ENCODE measurements at places on chromosomes 4 and X.

DNA sequence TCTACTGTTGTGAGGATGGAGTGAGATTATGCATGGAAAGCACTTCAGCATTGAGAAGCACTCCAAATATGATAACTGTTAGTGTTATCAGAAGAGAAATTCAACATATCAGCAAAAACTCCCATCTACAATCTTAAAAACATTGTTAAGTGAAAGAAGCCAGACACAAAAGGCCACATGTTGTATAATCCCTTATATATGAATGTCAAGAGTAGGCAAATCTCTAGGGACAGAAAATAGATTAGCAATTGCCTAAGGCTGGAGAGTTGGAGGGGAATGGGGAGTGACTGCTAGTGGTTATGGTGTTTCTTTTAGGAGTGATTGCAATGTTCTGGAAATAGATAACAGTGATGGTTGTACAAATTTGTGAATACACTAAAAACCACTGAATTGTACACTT is 122.5 kb upstream of the LNX1 start:
- no peak for DNase-seq

DNA sequence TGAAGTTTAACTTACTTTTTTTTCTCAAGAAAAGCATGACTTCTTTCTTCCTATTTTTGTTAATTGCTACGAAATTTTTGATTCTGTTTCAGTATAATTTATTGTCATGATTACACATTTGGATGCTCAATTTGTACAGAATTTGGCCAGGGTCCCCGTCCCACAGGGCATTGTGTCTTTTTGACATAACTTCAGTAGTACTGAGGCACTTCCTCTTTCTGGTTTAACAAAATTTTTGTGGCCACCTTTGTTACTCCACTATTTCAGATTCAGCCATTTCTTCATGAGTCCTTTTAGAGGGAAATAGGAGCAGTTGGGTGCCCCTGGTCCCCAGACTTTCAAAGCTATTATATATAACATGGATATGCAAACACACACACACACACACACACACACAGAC is 1248.7 kb downstream of the PCDH7 start:
- DNase-seq = no peak

- no peak for DNase-seq
These were observed 849.3 kb upstream of the PCDH10 start for GRCh38 chr4:132299841-132300240.

DNA sequence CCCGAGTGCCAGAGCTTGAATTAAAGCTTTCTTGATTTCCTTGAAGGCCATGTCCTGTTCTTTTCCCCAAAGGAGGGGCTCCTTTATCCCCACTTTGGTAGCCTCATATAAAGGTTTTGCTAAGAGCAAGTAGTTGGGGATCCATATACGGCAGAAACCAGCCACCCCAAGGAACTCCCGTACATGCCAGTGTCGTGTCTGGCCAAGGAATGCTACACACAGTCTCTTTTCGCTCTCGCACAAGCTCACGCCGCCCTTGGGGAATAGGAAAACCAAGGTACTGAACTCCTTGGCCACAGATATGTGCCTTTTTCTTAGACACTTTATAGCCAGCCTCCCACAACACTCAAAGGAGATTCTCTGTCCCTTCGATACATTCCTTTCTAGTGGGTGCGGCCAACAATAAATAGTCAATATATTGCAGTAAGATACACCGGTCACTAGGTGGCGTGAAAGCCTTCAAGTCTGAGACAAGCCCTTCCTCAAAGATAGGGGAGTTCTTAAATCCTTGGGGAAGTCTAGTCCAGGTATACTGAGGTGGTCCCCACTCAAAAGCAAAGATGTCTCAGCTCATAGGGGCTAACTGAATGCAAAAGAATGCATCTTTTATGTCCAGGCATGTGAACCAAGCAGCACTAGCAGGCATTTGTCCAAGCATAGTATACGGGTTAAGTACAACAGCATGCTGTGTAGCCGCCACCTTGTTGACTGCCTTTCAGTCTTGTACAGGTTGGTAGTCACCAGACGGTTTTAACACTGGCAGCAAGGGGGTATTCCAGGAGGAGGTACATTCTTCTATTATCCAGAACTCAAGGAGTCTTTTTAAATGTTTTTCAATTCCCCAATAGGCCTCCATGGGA is 57.8 kb upstream of the XAGE1B start:
- DNase-seq = no peak

- DNase-seq = no peak
These were observed 12.9 kb upstream of the RAB33B start for GRCh38 chr4:139441029-139441428.

GRCh38 chr4:7907142-7907541 is 32.5 kb downstream of the AFAP1 start:
- no peak for DNase-seq

- DNase-seq = no peak
These were observed 13.7 kb upstream of the SORBS2 start for GRCh38 chr4:185825737-185826136.

GRCh38 chr4:138239491-138239890 is 2.7 kb downstream of the SLC7A11 start:
- DNase-seq = no peak

DNA sequence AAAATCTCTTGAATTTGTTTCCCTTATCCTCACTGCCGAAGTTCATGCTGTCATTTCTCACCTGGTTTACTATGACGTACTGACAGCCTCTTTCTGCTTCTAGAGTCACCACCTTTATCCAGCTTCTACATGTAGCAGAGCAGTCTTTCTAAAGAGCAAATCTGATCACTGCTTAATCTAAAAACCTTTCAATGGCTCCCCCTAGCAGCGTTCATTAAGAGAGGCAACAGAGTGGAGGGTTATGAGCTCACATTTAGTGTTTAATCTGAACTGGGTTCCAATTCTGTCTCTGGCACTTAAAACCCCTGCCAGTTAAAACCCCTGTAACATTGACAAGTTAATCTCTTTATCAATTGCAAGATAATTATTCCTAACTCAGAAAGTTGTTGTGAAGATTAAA is 4.4 kb downstream of the RBPJ start:
- no peak for DNase-seq

Measured in C1 segment of cervical spinal cord (tissue), 14 donors.